ENCODE measurements at places on chromosomes 3 and 15.

- no peak for DNase-seq
Observed at GRCh38 chr15:78343276-78344060, 3.3 kb downstream of the CRABP1 start.

- DNase-seq: no peak
Observed at GRCh38 chr3:9581742-9582141, 28.1 kb upstream of the LHFPL4 start.

DNA sequence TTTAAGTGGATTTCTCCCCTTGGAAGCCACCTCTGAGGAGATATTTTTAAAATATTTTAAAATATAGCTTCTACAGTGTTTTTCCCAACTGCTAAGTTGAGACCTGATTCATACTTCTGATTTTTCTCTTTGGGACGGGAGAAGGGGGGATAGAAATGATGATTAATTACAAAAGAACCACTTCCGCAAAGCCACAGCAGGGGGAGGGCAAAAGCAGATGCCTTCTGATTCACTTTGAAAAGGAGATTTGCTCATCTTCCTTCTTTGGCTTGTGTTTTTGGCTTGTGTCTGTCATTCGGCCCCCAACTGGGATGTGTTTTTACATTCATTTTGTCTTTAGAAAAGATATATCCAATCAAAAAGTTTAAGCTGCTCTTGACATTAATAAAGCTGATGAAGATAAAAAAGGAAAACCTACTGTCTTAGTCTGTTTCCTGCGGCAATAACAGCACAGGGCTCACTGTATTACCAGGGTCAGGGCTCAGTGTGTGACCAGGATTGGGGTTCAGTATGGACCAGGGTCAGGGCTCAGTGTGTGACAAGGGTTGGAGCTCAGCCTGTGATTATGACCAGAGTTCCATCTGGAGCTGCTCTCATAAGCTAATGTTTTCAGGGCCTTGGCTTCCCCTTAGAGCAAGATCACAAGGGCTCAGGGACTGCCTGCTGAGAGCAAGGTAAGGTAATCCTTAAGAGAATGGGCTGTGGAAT is 223.2 kb downstream of the MTHFS start:
- DNase-seq: no peak

- no peak for DNase-seq
Observed at GRCh38 chr3:183272791-183273190, 19.7 kb downstream of the B3GNT5 start.

GRCh38 chr3:64650096-64650622 is 37.6 kb downstream of the ADAMTS9 start:
- no peak for DNase-seq

GRCh38 chr3:85821130-85821756 is 862.5 kb downstream of the CADM2 start:
- DNase-seq: no peak

- no peak for DNase-seq
Observed at GRCh38 chr15:27744641-27745040, 354.5 kb downstream of the OCA2 start.

DNA sequence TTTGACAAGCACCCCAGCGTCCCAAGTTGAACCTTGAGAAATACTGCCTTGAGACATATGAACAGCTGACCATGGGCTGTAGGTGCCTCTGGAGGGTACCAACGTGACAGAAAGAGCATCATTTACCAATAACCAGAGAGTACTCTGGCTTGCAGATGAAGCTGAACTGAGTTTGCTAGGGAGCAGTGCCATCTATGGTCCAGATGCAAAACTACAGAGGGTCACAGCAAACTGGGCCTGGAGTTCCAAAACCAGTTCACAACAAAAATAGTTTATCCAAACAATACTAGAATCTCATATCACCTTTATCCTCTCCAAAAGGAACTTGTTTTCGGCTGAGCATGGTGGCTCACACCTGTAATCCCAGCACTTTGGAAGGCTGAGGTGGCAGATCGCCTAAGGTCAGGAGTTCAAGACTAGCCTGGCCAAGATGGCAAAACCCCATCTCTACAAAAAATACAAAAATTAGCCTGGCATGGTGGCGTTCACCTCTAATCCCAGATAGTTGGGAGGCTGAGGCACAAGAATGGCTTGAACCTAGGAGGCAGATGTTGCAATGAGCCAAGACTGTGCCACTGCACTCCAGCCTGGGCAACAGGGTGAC is 69.3 kb downstream of the CHAC1 start:
- peak; percentile 8 for DNase-seq

GRCh38 chr3:107650788-107651187 is 128.0 kb downstream of the BBX start:
- no peak for DNase-seq

DNA sequence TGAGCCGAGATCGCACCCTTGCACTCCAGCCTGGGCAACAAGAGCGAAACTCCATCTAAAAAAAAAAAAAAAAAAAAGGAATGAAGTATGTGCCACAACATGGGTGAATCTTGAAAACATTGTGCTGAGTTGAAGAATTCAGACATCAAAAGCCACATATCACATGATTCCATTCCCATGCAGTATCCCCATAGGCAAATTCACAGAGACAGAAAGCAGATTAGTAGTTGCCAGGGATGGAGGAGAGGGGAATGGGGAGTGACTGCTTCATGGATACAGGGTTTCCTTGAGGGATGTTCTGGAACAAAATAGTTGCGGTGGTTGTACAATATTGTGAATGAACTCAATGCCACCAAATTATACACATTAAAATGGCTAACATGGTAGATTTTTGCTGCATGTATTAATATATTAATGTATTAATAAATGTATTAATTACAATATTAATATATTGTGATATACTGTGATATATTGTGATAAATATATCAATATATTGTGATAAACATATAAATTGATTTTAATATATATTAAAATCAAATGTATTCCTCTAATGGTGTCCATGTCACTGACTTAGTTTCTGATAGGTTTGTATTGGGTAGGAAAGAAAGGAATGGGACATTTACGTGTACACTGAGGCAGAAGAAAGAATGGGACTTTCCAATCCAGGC is 34.9 kb downstream of the SMAD3 start:
- no peak for DNase-seq

DNA sequence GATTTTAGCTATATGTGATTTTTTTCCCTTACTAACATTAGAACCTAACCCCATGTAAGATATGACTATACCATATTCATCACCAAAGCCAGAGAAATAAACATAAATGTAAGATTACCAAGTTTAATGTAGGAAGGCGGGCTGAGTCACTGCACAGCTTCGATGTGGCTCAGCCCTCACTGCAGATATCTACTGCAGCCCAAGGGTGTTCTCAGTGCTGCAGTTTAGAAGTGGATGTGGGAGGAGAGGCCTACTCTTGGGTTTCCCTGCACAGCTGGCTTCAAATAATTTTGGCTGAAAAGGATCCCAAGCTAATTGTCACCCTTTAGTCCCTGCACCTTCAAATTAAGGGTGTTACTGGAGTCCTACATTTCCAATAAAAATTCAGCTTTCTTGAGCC is 9.3 kb downstream of the ARPP19 start:
- DNase-seq: no peak

DNA sequence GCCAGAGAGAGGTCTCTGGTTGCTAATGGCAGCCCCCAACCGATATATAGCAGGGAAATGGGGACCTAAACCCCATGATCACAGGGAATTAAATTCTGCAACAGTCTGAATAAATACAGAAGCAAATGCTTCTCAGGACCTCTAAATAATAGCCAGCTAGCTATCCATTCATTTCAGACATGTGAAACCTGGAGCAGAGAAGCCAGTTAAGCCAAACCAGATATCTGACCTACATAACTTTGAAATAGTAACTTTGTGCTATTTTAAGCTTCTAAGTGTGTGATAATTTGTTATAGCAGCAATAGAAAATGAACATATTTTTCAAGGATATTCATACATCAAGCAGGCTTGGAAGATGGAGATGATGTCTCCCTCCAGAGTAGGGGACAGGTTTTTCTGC is 1062.9 kb upstream of the CADM2 start:
- DNase-seq: no peak

- no peak for DNase-seq
Observed at GRCh38 chr3:135801018-135801417, 164.5 kb upstream of the PPP2R3A start.

DNA sequence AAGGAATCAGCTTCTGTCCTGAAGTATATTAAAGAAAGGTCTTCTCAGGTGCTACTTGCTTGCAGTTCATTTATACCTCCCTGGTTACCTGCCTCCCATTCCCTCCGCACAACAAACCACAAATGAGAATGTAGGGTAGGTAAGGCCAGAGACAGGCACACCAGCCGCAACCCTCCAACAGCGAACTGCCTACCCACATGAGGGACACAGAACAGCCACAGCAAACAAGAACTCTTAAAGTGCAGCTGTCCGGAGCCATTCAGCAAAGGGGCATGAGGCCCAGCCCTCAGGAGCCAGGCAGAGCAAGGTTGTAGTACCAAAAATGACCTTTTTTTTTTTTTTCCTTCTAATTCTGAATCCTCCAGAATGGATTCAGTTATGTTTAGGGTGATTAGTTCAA is 52.4 kb downstream of the SPSB4 start:
- no peak for DNase-seq

GRCh38 chr3:123757281-123757940 is 126.7 kb downstream of the MYLK start:
- no peak for DNase-seq
